ENCODE measurements at places on chromosomes 7 and 10.

DNA sequence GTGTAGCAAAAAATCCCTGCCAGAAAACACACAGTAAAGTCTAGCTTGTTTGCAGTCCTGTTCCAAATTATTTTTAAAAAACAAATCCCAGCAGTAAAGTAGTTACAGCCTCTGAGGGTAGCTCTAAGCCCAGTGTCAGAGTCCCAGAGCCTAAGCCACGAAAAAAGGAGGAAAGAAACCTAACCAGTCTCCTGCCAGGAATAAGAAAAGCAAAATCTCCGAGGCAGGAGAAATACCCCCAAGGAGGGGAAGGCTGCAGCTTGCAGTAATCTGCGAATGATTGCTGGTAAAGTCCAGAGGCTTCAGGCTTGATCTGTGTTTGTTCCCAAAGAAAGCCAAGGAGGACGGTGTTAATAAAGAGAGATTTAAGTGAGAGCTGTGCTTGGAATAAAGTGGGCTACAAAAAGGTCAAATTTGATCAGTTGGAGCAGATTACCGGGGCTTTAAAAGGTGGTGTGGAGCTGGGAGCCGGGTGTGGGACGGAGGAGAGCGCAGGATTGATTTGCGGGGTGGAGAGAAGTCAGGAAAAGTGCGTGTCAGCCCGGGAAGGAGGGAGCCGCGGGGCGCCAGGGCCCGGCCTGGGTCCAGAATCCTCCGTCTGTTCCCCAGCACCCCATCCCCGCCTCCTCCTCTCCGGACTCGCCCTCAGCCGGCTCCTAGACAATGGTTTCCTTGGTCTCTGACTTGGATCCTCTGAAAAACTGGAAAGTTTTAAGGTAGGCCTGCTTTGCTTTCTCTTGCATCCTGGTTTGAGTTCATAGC, 219.4 kb upstream of the CELF2 start:
- no peak for DNase-seq

DNA sequence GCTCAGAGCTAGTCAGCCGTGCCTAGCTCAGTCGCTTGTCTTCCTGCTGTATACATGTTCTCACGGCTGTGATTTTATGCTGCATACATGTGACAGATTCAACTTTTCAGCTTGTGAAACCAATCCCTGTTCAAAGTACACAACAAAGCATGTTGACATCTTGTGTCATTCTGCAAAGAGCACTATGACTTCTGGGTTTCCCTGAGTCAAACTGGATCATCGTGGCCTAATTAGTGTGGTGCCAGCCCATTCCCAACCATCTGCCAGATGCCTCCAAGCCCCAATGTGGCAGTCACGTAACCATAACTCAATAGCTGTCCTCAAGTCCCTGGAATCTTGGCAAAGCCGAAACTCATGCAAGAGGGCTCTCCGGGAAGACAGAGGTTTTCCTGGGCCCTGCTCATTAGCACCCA, 144.8 kb downstream of the MYOF start:
- no peak for DNase-seq

DNA sequence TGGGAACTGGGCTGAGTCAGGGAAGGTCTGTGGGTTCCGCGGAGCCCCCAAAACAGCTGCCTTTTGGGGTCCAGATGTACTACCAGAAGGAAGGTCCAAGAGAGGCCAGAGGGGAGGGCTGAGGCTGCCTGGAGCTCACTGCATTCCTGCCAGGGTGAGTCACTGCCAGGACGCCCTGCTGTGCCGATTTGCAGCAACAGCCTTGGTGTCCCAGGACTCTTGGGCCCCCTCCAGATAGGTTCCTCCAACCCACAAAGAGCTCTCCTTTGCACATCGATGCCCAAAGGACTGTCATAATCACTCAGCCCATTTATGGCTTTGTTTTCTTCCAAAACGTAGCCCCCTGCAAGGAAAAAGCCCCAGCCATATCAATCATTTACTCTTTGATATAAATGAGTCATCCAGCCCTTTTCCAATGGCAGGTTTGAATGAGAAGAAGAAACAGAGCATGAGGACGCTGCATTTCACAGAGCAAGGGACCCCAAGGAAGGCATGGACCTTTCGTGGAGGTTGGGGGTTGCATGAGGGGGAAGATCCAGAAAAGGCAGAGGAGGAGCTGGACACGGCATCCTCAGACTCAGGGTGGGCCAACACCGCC, 32.2 kb upstream of the COL13A1 start:
- no peak for DNase-seq

GRCh38 chr7:330511-331230, 40.7 kb downstream of the FOXL3 start:
- DNase-seq: no peak

- no peak for DNase-seq
Observed at GRCh38 chr7:52021343-52021742, 704.7 kb upstream of the COBL start.

- no peak for DNase-seq
Observed at GRCh38 chr7:108818742-108819141, 249.1 kb downstream of the DNAJB9 start.

- no peak for DNase-seq
Observed at GRCh38 chr7:132270517-132270916, 305.8 kb downstream of the PLXNA4 start.

GRCh38 chr7:1395211-1396070, 63.8 kb downstream of the MICALL2 start:
- DNase-seq: no peak

DNA sequence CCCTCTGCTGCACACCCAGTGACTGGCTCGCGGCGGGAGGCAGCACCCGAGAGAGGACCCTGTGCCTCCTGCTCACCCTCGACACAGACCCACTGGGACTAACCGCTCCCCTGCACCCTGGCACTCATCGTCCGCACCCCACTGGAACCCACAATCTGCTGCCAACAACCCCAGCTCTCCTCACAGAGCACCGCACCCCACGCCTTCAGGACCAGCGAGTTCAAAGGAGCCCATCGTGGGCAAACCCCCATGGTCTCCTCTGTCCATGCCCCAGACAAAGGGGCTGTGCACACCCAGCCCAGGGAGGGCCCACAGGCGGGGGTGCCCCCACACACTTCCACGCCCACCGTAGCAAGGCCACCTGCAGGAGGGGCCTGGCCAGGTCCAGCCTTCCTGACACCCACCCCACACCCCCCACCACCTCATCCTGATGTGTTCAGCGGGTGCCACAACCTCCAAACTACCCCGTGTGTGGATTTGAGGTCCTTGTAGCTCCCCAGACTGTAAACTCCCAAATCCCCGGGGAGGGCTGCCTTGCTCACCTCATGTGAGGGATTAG, 14.0 kb downstream of the RASGEF1A start:
- no peak for DNase-seq

GRCh38 chr10:67793313-67793712, 44.7 kb downstream of the DNAJC12 start:
- no peak for DNase-seq

DNA sequence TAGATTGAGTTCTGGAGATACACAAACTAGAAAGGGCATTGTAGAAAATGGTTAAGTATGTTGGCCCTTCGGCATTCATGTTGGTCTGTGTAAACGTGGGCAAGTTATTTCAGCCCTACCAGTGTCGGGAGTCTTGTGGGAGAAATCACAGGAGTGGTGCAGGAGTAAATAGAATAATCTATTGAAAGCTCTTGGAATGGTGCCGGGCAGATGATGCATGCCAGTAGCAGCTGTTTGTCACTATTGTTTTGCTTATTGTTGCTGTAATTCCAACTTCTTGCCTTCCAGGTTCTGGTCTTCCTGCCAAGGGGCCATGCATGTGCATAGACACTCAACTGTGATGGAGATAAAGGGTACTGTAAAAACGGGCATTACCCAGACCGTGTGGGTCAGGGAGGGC, 259.4 kb downstream of the CAMK1D start:
- DNase-seq: no peak

DNA sequence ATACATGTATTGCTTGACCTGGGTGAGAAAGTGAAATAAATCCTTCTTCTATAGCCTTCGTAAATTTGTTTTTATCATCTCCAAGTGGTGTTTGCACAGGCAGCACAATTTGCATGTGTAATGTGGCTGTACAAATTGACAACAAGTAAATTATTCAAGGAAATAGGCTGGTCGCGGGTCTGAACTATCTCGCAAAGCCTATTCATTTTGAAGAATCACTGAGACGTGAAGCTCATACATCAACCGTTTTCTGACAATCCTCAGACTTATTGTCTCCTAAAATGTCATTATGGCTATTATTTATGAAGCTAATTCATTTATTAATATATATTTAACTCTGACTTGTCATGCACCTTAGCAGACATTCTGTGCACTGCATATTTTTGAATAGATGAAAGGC, 16.2 kb upstream of the FAM204A start:
- DNase-seq: no peak

DNA sequence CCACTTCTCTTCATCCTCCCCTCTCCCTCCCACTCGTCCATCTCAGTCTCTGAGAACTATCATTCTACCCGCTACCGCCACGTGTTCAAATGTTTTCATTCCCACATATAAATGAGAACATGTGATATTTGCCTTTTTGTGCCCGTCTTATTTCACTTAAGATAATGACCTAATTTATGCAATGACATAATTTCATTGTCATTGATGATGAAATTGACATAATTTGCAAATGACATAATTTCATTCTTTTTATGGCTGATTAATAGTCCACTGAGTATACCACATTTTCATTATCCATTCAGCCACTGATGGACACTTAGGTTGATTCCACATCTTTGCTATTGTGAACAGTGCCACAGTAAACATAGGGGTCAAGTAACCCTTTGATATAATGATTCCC, 292.3 kb downstream of the GRID1 start:
- DNase-seq: no peak

- DNase-seq: peak; percentile 36
Observed at GRCh38 chr7:50304129-50304910, at the start of gene IKZF1. Gene IKZF1 (plus strand): TSS chr7:50304716. CDS start chr7:50319062, 14,346 bp downstream.

GRCh38 chr10:50417886-50418830, 166.8 kb upstream of the ASAH2 start:
- DNase-seq: no peak

DNA sequence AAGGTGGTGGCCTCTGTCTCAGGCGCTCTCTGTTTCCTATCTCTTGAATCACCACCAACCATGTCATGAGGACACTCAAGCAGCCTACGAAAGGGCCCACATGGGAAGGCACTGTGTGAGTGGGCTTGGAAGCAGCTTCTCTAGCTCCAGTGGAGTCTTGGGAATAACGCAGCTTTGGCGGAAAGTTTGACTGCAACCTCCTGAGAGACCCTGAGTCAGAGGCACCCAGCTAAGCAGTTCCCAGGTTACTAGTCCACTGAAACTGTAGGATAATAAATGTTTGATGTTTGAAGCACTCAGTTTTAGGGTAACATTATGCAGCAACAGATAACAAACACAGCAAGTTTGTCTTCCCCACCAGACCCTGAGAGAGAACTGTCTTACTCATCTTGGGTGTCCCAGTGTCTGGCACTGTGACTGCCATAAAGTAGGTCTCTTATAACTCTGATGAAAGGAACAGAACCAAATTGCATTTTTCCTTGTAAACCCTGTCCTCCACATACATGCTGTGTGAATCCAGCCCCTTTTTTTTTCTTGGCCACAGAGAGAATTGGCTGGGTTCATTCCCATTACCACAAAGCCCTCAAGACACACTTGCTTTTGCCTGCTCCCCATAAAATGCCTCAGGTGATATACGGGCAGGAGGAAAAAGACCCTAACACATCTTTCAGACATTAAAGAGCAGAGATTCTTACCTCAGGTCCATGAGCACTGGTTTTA, 185.5 kb downstream of the ZNF365 start:
- DNase-seq: no peak

DNA sequence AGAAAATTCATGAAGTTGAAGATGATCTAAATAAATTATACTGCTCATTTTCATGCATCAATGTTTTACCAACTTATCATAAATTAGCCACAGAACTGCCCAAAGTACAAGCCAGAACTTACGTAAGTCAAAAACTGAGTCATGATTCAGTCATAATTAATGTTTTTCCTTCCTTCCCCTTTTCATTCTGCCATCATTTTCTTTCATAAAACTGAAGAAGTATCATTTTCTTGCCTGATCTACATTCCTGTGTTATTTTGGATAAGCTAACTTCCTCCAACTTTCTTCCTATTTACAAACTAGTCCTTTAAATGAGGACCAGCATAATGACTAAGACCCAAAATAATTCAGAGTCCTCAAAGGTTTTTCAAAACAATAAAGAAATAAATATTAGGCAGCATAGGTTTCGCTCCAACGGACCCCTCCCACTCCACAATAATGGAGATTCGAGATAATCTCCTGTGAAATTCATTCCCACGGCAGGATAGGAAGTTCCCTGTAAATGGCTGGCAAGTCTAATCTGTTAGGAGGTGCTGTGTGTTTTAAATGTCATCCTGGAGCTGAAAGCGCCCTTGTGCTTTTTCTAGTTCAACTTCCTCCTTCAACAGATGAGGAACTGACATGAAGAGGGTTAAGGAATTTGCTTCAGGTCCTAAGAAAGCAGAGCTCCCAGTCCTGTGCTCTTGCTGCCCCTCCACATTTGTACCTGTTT, 218.9 kb downstream of the DOCK4 start:
- DNase-seq: no peak

DNA sequence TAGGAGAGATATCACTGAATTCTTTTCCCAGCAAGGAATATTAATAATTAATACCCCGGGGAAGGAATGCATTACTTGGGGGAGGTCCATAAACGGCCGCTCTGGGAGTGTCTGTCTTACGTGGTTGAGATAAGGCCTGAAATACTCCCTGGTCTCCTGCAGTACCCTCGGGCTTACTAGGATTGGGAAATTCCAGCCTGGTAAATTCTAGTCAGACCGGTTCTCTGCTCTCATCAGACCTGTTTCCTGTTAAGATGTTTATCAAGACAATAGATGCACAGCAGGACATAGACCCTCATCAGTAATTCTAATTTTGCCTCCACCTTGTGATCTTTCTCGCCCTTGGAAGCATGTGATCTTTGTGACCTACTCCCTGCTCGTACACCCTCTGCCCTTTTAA, 162.8 kb upstream of the KCND2 start:
- no peak for DNase-seq

GRCh38 chr7:65239324-65239706, 134.3 kb upstream of the ZNF92 start:
- no peak for DNase-seq

GRCh38 chr10:14593806-14594205, 180.9 kb downstream of the FAM107B start:
- no peak for DNase-seq

DNA sequence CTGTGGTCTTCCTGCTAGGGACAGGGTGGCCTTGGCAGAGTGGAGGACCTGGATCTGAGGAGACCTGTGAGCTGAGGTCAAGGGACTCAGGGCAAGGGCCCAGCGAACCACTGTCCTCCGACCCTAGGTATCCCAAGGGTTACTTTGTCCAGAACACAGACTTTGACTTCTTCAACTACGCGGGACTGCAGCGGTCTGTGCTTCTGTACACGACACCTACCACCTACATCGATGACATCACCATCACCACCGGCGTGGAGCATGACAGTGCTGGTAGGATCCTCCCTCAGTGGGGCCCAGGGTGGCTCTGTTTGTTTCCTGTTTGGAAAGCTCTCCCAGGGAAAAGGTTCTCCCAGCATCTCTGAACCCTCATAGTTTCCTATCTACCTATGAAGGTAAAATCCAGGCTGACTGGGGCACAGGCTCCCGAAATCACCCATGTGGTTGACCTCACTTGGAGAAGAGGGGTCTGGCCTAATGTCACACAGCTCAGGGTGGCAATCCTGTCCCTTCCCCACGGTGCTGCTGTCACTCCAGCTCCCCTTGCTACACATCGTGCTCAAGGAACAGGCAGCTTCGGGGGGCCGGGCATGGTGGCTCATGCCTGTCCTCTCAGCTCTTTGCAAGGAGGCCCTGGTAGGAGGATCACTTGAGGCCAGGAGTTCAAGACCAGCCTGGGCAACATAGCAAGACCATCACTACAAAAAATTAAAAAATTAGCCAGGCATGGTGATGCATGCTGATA, 57.6 kb downstream of the ZNF727 start:
- no peak for DNase-seq

GRCh38 chr10:44824607-44825006, 86.5 kb upstream of the TMEM72 start:
- no peak for DNase-seq
